ENCODE measurements at places on chromosomes 4 and X.
A peak's percentile ranks its signal among the peaks of the same experiment; 100 is the strongest.

DNA sequence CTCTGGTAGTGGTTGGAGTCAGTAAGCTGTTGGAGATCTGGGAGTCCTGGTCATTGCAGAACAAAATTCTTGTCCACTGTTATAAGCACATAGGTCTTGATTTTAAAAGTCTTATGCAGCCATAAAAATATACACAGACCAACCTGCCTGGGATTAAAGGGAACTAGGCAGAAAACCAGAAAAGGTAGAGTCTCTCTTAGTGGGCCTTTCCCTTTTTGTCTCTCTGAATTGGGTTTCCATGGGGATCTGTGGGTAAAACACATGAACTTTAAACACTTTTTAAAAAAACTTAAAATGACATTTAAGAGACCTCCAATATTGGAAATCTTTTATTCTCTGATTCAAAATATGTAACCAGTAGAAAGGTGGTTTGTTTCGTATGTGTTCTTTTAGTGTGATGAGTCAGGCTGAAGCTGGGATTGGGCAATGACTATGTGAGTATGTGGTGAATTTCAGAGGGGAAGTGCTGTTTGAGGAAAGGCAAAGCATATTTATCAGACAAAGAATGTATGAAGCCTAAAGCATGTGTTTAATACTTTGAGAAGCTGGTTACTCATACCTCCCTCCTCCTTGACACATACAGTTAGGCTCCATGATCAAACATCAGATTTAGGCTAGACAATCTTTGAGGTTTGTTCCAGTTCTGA lies 29.6 kb downstream of the SLC16A2 start:
- DNase-seq, result no peak

DNA sequence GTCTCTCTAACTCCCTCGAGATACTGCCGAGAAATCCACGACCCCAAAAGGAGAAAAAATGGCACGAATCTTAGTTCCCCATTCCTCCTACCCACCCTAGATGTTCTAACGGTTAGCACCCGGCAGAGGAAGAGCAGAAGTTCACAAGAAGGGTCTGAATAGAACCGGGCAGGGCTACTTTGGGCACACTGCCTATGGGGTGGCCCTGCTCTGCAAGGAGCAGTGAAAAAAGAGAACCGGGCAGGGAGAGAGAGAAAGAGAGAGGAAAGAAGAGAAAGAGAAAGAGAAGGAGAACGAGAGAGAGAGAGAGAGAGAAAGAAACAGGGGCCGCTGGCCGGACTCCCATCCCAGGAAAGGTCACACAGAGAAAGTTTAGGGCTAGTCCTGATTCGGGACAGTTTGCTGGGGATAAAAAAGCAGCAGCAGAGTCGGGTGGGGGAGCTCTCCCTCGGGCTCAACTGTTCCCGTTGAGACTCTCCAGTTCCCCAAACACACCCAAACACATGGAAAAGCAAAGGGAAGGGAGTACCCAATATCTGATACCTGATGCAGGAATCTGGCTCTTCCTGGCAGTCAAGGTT lies 468 bp downstream of the GLA start:
- DNase-seq, result no peak

GRCh38 chr4:185005219-185005819 lies 13.0 kb upstream of the HELT start:
- DNase-seq, result peak; percentile 84

- no peak for DNase-seq
Observed at GRCh38 chr4:135941671-135942070, 1590.6 kb downstream of the PCDH18 start.

- DNase-seq, result no peak
Observed at GRCh38 chr4:141435446-141436225, 200.7 kb upstream of the IL15 start.

- peak; percentile 68 for DNase-seq
Observed at GRCh38 chr4:148444296-148445070, 2.3 kb upstream of the NR3C2 start.

DNA sequence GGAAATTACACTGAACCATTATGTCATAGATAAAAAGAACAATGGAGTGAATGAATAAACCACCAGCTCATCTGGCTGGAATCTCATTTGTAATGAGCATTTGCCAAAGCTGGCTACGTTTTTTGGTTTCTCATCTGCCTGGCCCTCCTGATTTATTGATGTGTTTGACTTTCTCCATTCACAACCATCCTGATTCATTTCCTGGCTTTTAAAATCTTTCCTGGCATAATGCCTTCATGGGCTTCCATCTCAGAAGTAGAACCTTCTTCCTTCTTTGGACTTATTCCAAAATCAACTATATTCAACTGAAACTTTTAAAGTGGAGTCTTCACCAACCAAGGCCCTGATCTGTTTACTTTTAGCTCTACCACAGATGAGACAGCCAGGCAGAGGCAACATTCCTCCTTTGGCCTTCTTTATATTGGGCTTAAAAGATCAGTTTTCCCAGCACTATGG lies 36.0 kb upstream of the ARSJ start:
- DNase-seq, result no peak

DNA sequence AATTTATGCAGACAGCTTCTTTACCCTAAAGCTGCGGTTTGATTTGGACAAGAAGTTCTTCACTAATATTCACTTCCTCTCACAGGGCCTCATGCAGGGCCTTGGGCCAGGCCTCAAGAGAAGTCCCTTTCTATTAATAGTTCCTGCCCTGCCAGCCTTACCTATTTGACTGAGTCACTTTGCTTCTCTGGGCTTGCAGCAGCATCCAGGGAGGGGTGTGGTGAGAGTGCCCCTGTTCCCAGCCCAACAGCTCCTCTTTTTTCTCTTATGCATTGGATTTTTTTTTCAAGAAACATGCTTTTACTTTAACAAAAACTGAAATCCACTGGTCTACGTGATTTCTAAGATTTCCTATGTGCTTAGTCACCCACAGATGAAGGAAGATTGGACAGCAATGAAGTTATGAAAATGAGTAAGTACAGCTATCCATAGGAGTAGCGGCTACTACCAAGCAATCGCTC lies 26.7 kb downstream of the FAM156B start:
- DNase-seq, result peak; percentile 65

GRCh38 chrX:30794497-30794896 lies 94.6 kb downstream of the TAB3 start:
- DNase-seq, result no peak

- DNase-seq, result no peak
Observed at GRCh38 chr4:168451744-168452390, 28.4 kb downstream of the DDX60L start.
